GM03348 (cell line): ENCODE measurements at places on chromosomes 6 and 20.

GRCh38 chr6:14053811-14054210 lies 63.8 kb upstream of the CD83 start:
- peak; percentile 19 for DNase-seq

DNA sequence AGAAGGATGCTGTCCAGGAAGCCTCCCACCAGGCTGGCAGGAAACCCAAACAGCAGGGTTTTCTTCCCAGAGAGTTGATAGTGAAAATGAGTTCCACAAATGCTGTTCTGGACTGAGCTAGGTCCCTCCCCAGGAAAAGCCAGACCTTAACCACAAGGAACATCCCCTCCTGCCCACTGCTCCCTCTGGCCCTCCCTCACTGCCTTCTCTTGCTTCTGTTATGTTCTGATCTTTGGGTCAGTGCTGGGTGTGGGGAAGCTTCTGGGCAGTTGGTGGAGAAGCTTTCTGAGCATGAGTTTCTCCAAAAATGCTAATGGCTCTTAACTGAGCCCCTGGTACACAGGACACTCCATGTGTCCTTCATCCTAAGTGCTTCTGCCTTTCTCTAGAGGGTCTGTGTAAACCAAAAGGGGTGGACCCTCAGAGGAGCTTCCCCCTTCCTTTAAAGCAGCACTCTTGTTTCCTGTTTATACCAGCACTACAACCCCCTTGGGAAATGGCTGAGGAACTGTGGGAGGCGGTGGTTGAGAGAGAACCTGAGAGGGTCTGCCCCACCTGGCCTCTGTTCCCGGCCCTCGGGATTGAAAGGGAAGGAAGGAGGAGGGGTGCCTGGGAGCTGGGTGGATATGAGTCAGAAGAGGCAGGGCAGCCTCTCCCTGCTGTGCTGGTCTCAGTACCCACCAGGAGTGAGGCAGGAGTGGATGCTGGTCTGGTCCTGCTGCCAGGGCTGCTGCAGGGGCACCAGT lies 42.0 kb downstream of the CDS2 start:
- DNase-seq = peak; percentile 77

DNA sequence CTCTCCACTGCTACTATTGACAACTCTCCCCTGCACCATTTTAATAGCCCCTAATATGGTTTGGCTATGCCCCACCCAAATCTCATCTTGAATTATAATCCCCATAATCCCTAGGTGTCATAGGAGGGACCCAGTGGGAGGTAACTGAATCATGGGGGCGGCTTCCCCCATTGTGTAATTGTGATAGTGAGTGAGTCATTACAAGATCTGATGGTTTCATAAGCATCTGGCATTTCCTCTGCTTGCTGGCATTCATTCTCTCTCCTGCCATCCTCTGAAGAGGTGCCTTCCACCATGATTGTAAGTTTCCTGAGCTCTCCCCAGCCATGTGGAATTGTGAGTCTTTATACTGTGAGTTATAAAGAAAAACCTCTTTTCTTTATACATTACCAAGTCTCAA lies 74.1 kb upstream of the TCF21 start:
- DNase-seq = no peak

GRCh38 chr6:26224940-26225847 lies 138.0 kb downstream of the HFE start:
- DNase-seq = peak; percentile 81

GRCh38 chr6:23181356-23182110 lies 612.2 kb downstream of the HDGFL1 start:
- DNase-seq = no peak

DNA sequence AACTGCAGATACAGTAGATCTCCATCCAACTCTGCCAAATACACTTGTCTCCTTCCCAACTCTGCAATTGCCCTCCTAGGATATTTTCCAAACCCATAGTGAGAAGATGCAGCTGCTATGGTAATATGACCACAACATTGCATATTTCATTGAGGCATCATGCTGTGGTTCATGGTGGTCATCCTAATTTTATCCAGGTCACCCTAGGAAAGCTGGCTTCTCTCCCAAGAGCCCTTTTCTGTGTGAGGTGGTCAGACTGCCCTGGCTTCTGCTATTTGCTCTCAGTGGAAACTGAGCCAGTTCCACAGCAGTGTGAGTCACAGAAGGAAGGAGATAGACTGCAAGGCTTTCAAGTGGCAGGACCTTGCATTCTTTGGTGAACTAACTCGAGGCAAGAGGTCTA lies 5.5 kb downstream of the OGFRL1 start:
- peak; percentile 73 for DNase-seq

DNA sequence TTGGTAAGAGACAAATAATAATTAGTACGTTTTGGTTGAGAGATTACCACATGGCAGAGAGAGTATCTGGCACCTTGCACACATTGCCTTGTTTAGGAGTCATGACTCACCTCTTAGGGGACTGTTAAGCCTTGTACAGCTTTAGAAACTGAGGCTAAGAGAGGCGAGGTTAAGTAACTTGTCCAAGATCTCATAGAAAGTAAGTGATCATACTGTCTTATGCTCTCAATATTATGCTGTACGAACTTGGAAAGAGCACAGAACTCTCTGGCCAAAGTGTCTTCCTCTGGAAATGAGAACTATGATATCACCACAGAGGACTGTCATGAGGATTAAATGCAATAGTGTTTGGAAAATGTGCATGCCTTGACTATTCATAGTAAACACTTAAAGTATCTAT lies 249.0 kb downstream of the UTRN start:
- peak; percentile 5 for DNase-seq

DNA sequence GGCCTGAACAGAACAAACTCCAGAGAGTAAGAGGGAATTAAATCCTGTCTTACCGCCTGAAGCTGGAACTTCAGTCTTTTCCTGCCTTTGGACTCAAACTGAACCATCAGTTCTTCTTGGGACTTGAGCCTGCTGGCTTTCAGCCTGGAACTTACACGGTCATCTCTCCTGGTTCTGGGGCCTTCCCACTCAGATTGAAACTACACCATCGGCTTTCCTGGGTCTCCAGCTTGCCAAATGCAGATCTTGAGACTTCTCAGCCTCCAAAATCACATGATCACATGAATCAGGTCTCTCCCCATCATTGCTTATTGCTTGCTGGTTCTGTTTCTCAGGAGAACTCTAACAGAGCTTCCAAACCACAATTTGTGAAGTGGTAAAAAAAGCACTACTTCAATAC lies 276.3 kb downstream of the KIF16B start:
- no peak for DNase-seq

DNA sequence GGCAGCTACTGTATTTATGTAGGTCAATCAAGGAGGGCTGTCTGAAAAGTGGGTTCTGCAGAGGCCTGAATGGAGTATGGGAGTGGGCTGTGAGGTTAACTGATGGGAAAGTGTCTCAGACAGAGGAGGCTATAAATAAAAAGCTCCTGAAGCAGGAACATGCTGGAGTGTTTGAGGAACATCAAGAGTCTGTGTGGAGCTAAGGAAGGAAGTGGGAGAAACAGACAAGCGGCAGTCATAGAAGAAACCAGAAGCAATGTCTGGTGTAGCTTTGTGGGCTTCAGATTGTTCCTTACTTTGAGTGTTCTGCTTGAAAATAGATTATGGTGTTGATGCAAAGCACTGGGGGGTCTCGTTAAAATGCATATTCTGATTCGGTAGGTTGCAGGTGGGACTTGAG lies 101.5 kb upstream of the OGFRL1 start:
- DNase-seq = no peak
